ENCODE measurements at places on chromosomes 5 and 9.

- H3K4me1 ChIP-seq, result peaks cover 7% of the 10 kb centered on the region
- H3K4me3 ChIP-seq, result no peak overlapping the region
- H3K27ac ChIP-seq, result no peak overlapping the region
Observed at GRCh38 chr5:88659529-88660263, 223.3 kb downstream of the MEF2C start.

- no peaks in the 10 kb centered on the region for H3K4me1 ChIP-seq
- H3K27ac ChIP-seq, result no peak overlapping the region
- no peak for DNase-seq
- no peaks in the 10 kb centered on the region for H3K36me3 ChIP-seq
Observed at GRCh38 chr9:10876333-10876732, 263.5 kb upstream of the PTPRD start.

- H3K4me1 ChIP-seq, result no peaks in the 10 kb centered on the region
- H3K27me3 ChIP-seq, result no peaks in the 10 kb centered on the region
- DNase-seq, result no peak
- H3K4me3 ChIP-seq, result no peak overlapping the region
Observed at GRCh38 chr9:102867488-102867887, 127.6 kb upstream of the CYLC2 start.

- H3K27ac ChIP-seq, result no peak within 1 kb of the TSS
- no peak for DNase-seq
- no peaks in the 10 kb centered on the region for H3K27me3 ChIP-seq
Observed at GRCh38 chr5:177473443-177474001, at the start of gene DBN1. DBN1 (minus strand) TSS chr5:177473634; CDS start chr5:177473521, 113 bp downstream.

- H3K27me3 ChIP-seq, result no peaks in the 10 kb centered on the region
- no peak overlapping the region for H3K27ac ChIP-seq
- DNase-seq, result no peak
- no peaks in the 10 kb centered on the region for H3K36me3 ChIP-seq
Observed at GRCh38 chr9:133252301-133253020, 22.5 kb downstream of the ABO start.

GRCh38 chr9:81825846-81826516 is 102.2 kb upstream of the SPATA31D4 start:
- no peak overlapping the region for H3K4me3 ChIP-seq
- H3K36me3 ChIP-seq, result no peaks in the 10 kb centered on the region
- H3K27ac ChIP-seq, result no peak overlapping the region
- H3K4me1 ChIP-seq, result no peaks in the 10 kb centered on the region
- DNase-seq, result no peak
- H3K27me3 ChIP-seq, result no peaks in the 10 kb centered on the region

GRCh38 chr9:35258660-35259474 is 97.1 kb downstream of the UNC13B start:
- H3K4me1 ChIP-seq, result peaks cover 1% of the 10 kb centered on the region
- peak overlapping the region; percentile 96 for H3K27ac ChIP-seq
- H3K36me3 ChIP-seq, result no peaks in the 10 kb centered on the region
- H3K4me3 ChIP-seq, result no peak overlapping the region
- peak; percentile 60 for DNase-seq
- no peaks in the 10 kb centered on the region for H3K27me3 ChIP-seq

- no peak for DNase-seq
- no peak overlapping the region for H3K4me3 ChIP-seq
- no peaks in the 10 kb centered on the region for H3K27me3 ChIP-seq
- H3K27ac ChIP-seq, result no peak overlapping the region
- H3K36me3 ChIP-seq, result no peaks in the 10 kb centered on the region
Observed at GRCh38 chr5:149667084-149667828, 62.9 kb upstream of the PPARGC1B start.

DNA sequence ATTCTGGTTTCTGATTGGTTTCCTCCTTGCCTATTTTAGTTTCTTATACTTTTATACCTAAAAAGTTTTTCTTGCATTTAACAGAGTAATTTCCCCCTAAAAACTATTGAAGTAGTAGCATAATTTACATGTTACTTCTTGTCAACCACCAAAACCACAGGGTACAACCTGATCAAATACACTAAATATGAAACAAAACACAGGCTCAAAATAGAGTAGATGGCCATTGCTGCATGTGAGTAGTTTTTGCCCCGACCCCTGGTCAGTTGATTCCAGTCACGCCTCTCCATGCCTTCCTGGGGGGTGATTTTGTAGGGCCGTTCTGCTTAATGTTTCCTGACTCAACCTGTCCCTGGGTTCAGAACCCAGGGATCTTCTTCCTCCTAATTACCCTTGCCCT is 101.8 kb downstream of the TLE4 start:
- H3K27me3 ChIP-seq, result no peaks in the 10 kb centered on the region
- DNase-seq, result no peak
- H3K36me3 ChIP-seq, result no peaks in the 10 kb centered on the region
- H3K4me1 ChIP-seq, result no peaks in the 10 kb centered on the region
- no peak overlapping the region for H3K4me3 ChIP-seq

GRCh38 chr5:39371367-39371635 is 7.0 kb upstream of the C9 start:
- no peaks in the 10 kb centered on the region for H3K4me1 ChIP-seq
- no peaks in the 10 kb centered on the region for H3K27me3 ChIP-seq
- peak overlapping the region; percentile 82 for H3K27ac ChIP-seq
- H3K36me3 ChIP-seq, result no peaks in the 10 kb centered on the region
- DNase-seq, result no peak

DNA sequence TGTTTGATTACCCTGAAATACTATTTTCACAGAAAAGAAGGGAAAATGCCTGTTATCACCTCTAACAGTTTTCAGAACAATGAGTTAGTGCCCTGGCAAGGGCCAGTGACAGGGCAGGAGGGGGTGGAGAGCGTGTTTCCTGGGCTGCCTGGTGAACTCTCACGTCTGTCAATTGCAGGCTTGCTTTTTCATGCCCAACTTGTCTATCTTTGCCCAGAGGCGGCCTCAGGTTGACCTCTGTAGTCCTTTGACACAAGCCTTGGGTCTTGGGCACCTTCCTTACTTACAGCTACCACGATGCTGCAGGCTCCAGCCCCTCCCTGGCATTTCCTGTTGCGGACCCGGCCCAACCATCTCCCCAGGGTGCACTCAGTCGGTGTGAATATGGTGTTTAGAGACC is 2.2 kb upstream of the CEL start:
- no peaks in the 10 kb centered on the region for H3K27me3 ChIP-seq
- H3K27ac ChIP-seq, result no peak overlapping the region
- peaks cover 33% of the 10 kb centered on the region for H3K36me3 ChIP-seq
- DNase-seq, result no peak

Measured in liver (tissue), 10 donors.